Activated CD8-positive, alpha-beta memory T cell treated with anti-CD3 and anti-CD28 coated beads, Interleukin-2, amount 50 U/mL, for 4 hours (primary cell): ENCODE measurements at places on chromosomes 7 and 10.

DNA sequence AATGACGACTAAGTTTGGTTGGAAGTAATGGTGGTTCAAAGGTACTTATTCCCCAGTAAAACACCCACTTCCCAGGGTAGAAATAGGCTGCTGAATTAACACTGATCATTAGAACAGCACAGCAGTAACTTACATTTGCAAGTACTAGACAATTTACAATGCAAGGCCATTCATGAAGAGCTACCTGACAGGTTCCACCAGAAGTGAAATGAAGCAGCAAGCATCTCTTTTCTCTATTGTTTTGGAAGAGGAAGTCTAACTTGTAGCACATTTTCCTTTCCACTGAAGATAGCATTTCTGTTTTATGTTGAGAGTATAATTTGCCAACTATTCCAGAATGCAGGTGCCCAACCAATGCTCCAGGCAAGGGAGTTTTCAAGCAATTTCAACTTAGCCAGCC, 145.9 kb downstream of the CREB5 start:
- DNase-seq = no peak

DNA sequence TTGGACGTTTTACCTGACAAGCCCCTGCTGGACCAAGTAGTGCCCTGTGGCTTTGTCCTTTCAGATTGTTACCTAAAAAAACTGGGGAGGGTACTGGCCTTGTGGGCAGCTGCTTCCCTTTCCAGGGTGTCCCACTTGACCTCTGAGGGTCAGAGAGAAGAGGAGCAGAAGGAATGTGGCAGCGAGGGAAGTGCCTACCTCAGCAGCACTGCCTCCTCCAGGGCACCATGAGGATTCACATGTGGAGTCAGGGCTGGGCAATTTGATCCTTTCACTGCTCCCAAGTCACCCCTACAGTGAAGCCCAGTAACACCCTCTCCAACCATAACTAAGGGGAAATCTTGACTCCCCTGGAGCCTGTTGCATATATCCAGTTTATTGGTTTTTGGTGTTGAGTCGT, 64.6 kb downstream of the ITGB1 start:
- DNase-seq = no peak

DNA sequence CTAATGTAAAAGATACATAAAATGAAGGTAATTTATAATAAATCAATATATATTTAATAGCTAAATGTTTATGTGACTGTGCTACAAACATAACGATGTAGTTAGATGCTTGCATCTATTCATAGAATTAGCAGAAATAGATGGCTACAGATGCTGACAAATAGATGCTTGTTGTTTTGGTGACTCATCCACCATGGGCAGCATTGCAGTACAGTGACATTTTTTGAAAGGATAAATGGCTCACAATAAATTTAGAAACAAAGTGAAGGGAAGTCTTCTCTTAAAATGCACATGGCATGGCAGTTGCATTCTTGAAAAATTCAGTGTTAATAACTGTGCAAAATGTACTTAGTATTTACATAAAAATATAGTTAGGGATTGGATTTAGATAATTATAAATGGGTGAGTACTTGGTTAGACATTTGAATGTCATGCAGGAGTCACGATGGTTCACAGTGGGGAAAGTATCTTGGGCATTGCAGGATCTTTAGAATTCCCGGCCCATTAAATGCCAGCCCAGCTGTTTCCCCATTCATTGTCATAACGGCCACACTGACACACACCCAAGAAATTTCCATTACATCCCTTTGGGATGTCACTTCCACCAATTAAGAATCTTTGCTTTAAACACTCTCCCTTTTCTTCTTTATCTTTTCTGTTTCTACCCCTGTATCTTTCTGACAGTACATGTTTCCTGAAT, 564.1 kb downstream of the ATRNL1 start:
- DNase-seq = no peak

DNA sequence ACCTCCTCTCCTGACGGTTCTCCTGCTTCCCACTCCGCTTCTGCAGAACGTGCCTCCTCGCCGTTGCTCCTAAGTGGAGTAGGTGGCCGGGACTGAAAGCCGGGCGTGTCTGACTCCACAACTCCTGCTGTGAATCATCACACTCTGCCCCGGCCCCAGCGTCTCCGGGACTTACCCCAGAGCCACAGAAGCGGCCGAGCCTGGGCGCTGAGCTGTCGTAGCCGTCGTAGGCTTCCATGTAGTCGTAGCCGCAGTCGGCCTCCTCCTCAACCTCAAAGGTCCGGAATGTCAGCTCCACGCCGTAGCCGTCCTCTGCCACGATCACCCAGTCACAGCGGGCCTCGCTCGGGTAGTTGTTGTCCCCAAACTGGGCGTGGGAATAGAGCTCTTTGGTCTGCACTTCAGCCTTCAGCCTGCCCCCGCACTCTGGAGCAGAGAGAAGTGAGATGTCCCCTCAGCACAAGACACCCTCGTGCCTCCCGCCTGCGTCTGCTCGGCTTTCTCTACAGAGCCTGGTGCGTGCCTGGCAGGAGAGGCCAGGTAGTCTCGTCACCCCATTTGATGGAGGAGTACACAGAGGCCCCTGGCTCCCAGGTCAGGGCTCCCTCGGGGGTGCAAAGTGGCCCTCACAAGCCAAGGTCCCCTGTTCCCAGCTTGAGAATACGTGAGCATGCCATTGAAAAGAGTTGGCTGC, 11.2 kb upstream of the OPALIN start:
- no peak for DNase-seq

DNA sequence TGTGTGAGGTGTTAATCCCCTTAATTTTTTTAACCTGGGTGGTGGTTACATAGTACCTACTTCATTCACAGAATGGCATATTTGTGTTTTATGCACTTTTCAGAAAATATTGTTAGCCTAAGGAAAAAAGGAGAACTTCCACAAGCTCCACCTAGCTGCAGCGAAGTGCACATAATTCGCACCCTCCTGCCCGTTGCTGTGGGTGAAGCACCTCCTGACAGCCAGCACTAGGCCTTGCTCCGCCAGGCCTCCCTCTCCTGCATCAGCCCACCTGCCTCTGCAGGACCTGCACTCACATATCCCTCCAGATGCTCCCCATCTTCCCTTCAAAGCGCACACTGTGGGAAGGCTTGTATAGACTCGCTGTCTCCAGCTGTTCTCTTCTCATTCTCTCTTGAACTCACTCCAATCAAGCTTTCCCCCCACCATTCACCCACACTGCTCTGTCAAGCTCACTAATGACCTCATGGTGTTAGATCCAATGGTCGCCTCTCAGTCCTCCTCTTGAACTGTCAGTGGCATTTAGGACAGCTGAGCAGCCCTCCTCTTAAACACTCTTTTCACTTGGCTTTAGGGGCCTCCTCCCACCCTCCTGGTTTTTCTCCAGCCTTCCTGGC, 20.7 kb upstream of the GRID1 start:
- no peak for DNase-seq

DNA sequence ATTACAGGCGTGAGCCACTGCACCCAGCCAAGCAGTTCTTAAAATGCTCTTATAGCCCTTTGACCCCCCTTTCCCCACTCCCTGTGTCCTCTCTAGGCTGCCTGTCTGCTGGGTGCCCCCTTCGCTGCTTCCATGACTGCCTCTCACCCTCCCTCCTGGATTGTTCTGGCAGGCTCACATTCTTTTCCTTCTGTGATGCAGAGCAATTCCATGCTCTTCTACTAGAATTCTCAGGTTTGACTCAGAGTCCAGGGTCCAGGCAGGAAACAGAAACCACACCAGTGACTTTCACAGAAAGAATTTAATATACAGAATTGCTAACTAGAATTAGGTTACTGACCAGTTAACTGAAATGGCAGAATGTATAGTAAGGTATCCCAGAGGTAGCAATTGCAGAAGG, 244.8 kb downstream of the BAMBI start:
- DNase-seq = no peak

- DNase-seq = peak; percentile 40
Measured at GRCh38 chr7:2084331-2084730, 148.4 kb downstream of the MAD1L1 start.

GRCh38 chr7:33832271-33832721, 73.0 kb upstream of the BMPER start:
- no peak for DNase-seq

DNA sequence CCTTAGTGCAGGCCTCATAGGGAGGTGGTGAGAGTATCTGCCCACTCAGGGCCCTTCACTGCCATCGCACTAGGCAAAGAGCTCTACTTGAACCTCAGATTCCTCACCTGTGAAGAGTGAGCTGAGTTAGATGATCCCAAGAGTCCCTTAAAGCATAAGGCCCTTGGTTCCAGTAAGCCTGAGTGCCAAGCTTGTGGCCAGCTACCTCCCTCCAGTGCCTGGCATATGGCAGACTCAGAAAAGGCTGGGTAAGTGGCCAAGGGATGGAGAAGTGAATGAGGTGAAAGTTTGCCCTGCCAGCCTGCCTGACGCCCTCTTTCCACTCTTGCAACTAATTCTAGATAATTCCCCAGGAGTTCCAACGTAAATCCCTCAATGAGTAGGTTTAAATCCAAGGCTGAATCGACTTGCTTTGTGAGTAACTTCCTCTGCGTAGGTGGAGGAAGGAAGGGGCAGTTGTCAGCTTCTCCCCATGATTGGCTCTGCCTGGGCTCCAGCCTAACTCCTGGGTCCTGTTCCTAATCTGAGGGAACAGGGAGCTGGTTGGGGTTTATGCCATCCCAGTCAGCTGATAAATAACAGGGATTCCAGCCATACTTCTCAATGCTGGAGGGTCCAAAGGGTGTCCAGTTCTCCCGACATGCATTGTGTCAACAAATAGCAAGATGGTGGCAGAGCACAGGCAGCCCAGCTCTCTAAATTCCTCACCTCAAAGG, 14.2 kb downstream of the DUSP5 start:
- no peak for DNase-seq

DNA sequence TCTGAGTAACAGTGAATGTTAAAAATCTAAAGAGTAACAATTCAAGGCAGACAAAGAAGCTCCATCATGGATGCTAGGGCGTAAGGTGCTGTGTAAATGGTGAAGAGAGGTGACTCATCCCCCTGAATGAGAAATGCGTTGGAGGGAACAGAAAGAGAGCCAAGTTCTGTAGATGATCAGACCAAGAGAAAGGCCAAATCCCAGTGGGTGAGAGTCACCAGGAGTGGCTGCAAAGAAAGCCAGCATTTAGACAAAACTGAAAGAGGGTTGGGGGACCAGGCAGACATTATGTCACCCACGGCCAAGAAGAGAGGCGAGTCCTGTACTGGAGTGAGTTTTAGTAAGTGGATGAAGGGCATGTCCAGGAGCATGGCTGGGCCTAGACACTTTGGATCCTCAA, 153.1 kb downstream of the TRIL start:
- DNase-seq = no peak
